ENCODE measurements at places on chromosomes 4 and X.

DNA sequence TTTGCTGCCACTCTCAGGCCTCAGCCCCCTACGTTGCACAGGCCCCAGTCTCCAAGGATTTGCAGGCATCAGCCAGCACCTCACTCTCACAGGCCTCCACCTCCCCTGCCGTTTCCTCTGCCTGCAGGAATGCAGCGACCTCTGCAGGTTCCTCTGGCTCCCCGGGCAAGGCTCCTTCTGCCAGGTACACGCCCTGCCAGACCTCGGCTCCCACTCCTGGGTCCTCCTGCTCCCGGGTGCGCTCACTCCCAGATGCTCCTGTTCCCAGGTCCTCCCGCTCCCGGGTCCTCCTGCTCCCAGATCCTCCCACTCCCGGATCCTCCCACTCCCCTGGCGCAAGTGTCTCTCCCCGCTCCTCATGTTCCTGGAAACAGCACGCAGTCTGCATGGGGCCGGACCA lies 144.4 kb upstream of the RADX start:
- no peak for DNase-seq

DNA sequence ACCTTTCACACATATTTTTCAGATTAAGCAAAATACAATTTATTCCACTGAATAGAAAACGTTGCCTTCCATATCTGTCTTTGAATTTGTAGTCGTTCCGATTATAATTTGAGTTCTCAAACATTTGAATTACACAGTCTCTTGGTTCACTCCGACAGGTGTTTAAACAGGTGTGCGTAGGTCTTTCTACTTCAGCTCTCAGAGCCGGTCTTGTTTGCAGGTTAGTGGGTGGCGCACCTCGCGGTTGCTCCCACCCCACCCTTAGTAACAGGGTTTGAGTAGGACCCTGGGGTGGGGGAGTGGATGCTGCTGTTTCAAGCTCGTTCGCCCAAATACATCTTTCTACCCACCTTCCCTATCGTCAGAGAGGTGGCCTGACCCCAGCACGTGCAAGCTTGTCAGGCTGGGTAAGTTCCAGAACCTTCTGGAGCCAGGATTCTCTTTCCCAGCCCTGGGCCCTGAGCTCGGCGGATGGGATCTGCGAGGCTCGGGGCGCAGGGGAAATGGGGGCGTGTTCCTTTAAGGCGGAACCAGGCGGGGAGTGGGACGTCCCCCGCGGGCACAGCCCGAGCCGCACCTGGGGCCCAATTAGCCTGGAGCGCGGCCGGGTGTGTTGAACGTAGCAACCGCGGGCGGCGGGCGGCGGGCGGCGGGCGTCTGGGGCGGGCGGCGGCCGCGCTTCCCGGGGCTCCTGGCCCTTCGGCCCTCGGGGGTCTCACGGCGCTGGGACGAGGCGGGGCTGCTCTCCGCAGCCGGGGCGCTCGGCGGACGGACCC lies at the start of gene FAM149A:
Gene FAM149A (plus strand): TSS at position 591 of the 776 bp plus-strand sequence.
- no peak for DNase-seq

- DNase-seq = no peak
Measured at GRCh38 chr4:123585111-123585510, 188.5 kb downstream of the SPRY1 start.

- peak; percentile 31 for DNase-seq
Measured at GRCh38 chr4:152408514-152409327, 127.2 kb downstream of the FBXW7 start.

GRCh38 chr4:156798438-156798837 lies 173.2 kb downstream of the PDGFC start:
- no peak for DNase-seq

DNA sequence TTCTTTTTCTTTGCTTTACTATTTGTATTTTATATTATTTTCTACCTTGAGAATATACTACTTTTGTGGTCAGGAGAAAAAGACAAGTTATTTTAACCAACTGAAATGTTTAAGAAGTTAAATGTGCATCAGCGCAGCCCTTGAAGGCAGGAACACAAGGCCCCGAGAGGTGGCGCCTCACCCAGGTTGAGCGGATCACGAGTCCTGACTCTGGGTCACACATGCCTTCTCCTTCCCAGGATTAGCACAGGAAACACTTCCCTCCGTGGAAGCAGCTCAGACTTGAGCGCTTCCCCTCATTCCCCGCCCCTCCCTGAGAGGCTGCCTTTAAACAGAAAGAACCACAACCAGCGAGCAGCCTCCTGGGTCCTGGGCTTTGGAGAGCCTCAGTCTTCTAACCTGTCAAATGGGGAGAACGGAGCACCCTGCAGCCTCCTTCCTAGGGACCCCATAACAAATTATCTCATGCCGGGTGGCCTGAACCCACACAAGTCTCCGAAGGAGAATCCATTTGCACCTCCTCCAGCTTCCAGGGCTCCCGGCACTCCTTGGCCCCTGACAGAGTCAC lies 217.6 kb downstream of the AFAP1 start:
- DNase-seq = no peak

GRCh38 chr4:75786526-75786925 lies 62.1 kb downstream of the USO1 start:
- no peak for DNase-seq

- no peak for DNase-seq
Measured at GRCh38 chr4:75030649-75031235, 97.8 kb downstream of the PARM1 start.

DNA sequence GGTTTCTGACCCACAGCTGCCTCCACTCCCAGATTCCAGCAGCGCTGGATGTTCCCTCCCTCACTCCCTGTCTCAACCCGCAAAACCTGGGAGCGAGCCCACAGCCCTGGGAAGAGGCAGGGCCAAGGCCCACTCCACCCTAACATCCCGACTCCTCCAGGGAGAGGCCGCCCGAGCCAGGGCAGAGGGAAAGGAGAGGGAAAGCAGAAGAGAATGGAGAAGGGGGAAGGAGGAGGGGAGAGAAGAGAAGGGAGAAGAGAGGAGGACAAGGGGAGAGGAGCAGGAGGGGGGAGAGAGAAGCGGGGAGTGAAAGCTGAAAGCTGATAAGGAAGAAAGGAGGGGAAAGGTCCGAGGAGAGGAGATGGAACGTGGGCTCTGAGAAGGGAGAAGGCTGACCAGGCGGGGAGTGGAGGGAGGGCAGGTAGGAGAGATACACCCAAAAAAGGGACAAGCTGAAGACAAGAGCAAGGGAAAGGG lies 120.2 kb upstream of the PJA1 start:
- DNase-seq = no peak

GRCh38 chr4:78544678-78545077 lies 6.9 kb upstream of the ANXA3 start:
- no peak for DNase-seq

DNA sequence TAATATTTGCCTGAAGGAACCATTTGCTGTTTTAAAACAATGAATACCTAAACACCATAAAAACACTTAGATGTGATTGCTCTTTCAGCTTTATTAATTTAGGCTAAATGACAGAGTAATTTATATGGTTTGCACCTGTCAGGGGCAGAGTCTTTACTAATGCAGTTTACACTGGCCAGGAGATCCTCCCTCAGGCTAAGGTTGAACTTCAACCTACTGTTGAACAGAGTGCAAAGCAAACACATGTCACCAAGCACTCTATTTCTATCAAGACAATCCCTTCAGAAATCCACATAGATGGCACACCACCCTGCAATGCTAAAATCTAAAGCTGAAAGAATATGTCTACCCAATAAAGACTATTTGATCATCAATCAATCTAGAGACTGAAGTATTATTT lies 147.3 kb downstream of the KLHL13 start:
- no peak for DNase-seq

GRCh38 chr4:30538794-30539193 lies 181.4 kb upstream of the PCDH7 start:
- no peak for DNase-seq

DNA sequence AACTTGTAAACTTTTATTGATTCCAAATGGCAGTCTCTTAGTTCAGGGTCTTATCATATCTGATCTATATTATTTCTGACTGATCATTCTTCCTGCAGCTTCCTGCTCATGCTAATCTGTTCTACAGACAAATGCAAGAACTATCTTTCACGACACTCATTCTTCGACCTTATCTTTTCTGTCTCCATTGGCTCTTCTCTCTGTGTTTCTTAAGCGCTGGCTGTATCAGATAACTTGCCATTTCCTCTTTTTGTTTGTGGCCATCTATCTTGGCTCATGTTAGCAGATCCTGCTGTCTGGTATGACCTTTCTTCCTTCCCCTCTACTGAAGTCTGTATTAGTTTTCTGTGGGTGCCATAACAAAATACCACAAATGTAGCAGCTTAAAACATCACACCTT lies 230.5 kb upstream of the PUDP start:
- peak; percentile 0 for DNase-seq

- no peak for DNase-seq
Measured at GRCh38 chr4:16351161-16351560, 124.9 kb upstream of the TAPT1 start.

DNA sequence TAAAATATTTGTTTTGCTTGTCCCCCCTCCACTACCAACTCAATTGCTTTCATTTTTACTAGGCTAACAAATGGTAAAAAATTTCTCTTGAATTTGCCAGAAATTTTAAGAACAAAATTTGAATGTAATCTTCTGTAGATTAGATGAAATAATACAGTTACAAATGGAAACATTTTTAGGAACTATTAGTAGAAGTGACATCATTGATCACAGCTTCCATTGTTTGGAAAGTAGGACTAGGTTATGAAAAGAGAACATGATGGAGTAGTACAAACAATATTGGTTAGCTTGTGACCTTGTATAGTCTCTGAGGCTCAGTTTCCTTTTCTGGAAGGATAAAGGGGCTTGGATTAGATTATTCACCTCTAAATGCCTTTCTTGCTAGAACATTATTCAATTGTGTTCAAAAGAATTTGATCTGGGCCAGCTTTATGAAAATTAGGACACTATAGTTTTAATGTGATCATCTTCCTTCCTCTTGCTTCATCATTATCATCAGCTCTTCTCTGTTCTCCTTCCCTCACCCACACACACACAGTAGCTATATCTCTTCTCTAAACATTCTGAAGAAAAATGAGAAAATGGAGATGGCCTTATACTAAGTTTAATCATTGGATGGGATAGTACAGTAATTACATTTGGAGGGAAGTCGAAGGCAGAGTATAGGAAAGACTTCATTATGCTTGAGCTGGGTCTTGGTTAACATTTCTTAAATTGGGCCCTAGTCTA lies 9.9 kb downstream of the MTMR1 start:
- DNase-seq = no peak

DNA sequence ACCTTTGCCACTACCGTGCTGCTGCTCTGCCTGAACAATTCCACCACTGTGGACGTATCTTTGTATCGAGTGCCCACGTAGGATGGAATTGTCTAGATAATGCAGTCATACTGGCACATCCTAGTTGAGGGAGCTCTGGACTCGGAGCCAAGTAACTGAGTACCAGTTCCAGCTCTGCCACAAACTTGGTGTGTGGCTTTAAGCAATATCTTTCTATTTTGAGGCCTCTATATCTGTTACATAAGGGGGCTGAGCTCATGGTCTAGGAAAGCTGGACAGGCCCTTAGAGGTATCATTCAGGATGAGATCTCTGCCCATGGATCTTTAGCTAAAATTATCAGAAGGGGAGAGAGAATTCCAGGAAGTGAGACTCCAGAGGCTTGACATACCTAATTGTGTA lies 12.4 kb downstream of the GABRE start:
- DNase-seq = no peak

- DNase-seq = no peak
Measured at GRCh38 chr4:103171006-103171405, 27.1 kb downstream of the CENPE start.

- no peak for DNase-seq
Measured at GRCh38 chr4:37124800-37125199, 119.7 kb upstream of the NWD2 start.

GRCh38 chr4:7236847-7237246 lies 44.5 kb downstream of the SORCS2 start:
- DNase-seq = no peak

GRCh38 chrX:84710611-84711010 lies 208.4 kb upstream of the HDX start:
- no peak for DNase-seq

DNA sequence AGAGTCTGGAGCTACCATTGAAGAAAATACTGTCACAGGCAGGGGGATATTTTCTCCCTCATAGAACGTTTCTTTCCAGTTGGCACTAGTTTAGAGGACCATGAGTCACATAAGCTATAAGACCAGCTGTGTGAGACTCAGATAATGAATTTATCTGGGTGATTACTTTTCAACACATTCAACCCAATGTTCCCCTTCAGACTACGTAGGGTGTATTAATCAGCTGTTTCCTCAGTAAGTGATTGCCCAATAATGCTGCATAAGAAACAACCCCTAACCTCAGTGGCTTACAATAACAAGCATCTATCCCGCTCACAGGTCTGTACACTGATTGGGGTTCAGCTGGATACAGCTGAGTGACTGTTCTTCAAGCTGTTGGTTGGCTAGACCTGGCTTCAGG lies 38.1 kb downstream of the CBLL2 start:
- no peak for DNase-seq

DNA sequence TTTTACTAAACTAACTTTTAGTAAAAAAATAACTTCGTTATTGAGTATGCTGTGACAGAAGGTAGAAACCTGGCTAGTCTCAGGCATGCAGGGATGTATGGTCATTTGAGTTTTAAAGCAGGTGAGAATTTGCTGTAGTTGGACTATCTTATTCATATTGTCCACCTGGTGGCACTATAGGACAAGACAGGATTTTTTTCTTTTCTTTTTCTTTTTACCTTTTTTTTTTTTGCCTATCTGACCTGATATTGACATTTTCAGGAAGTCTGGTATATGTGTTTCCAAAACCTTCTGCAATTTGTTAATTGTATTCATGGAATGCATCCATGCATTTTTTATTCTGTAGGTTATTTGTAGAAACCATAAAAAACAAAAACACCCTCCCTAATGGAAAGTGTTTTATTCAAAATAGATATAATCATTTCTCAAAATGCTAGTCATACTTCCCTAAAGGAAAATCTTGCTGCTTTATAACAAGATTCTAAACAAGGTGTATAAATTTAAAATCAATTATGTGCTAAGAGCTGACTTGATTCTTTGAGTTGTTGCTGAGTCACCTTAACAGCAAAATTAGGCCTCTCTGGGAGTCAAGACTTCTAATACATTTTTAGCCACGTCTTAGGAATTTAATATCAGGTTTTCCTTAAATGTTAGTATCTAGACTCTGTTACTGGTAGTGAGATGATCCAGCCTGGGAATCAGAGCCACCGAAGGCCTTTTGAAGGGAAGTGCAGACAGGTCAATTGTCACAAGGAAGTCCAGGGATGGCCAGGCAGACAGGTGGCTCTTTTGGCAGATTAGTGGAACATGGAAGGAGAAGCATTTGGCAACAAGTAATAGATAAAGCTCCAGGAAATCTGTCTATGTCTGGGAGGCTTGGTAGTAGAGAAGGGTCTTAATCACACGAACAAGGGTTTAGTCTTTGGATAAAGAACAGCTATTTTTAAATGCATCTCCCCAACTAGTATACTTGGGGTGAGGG lies 201.3 kb upstream of the GNPDA2 start:
- DNase-seq = no peak

DNA sequence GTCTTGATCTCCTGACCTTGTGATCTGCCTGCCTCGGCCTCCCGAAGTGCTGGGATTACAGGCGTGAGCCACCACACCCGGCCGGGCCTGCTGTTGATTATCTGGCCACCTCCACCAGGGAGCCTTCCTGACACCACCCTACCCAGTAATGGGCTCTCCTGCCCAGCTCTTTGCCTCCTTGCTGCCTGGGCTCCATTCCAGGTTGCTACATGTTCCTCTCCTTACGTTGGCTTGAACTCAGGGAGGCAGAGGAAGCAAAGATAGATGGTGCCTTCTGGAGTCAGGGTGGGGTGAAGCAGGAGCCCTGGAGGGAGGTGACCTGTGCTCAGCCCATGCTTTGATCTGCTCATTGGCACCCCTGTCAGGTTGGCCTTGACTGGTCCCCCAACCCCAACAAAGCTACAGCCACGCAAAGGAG lies 26.3 kb downstream of the FLNA start:
- no peak for DNase-seq

Data from GDM1 (cell line).